ENCODE measurements at places on chromosomes 3 and 15.

- no peak for DNase-seq
These were observed 10.7 kb upstream of the SETD5 start for GRCh38 chr3:9386501-9387321.

DNA sequence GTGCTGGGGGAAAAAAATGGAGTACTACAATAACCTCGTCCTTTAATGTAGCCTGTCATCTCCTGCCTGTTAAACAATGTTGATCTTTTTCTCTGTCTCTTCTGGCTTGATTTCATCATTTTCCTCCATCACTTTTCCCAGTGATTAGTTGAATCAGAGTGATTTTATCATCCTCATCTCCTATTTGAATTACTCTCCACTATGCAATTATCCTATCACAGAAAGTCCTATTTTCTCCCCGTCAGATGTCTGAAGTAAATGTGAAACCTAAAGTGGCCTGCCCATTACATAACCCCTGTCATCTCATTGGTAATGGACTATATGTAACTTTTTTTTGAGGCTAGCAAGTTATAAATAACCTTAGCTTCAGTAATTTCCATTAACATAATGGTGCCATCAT lies 201.8 kb downstream of the CACNA2D3 start:
- no peak for DNase-seq

DNA sequence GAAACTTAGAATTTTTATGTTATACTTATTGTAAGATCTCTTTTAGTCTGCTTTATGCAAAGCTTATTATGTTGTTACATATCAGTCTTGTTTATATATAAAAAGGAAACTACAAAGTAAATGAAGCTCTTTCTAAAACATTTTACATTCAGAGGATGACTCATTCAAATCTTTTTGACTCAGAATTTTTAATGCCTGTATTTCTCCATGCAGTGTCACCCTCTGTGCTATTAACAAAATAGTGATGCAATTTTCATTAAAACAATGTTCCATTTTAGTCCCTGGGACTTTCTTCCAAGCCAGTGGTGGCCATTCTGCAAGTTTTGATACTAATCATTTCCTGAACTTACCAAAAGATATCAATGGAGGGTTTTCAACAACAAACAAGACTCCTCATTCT lies 216.1 kb downstream of the NAALADL2 start:
- no peak for DNase-seq

- no peak for DNase-seq
These were observed 25.2 kb downstream of the MYH15 start for GRCh38 chr3:108485146-108485545.

GRCh38 chr15:88181613-88182012 lies 74.9 kb downstream of the NTRK3 start:
- DNase-seq, result no peak

DNA sequence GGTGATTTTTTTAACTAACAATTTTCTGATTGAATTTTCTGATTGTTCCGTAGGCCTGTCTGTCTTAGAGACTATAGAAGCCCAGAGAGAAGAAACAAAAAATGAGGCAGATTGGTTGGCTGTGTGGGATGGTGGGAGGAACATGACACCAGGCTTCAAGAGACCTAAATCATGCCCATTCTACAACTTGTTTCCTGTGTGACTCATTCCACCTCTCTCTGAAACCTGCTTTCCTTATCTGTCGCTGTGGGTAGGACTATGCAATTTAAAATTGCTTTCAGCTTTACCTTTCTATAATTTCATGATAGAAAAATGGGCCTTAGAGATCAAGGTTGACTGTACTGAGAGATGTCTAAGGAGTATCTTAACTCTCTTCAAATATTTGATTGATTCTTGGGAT lies 44.5 kb downstream of the OXNAD1 start:
- DNase-seq, result no peak

- DNase-seq, result no peak
These were observed 87.8 kb upstream of the MDFIC2 start for GRCh38 chr3:70400194-70400593.

GRCh38 chr3:60461267-60461666 lies 790.0 kb downstream of the FHIT start:
- no peak for DNase-seq
